HCT116 (cell line): ENCODE measurements at places on chromosomes 11 and 22.
A peak's percentile ranks its signal among the peaks of the same experiment; 100 is the strongest.

DNA sequence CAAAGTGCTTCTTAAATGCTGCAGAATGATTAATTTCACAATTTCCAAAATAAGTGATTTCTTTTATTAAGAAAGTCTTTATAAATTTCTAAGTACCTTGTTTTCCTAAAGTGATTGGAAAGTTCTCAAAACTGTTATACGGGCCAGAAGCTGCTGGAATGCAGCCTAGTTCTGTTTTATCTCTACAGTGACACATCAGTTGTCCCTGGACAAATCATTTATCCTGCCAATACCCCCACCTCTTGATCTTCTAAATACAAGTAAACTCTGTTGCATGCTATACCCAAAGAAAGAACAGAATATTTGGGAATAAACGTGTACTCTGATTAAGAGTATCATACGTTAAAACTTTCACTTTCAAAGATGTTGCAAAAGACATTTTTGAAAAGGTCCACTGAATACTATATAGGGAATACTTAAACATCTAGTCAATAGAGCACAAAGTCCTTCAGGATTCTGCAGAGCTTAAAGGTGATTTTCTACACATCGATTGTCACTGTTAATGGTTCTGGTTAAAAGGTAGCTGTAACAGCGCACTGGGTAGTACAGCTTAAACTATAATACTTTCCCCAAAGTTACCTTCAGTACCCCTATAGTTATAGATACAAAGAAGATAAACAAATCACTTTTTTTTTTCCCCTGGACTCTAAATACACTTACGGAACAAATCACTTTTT is 92.1 kb upstream of the APOA1 start:
- no peak for DNase-seq

DNA sequence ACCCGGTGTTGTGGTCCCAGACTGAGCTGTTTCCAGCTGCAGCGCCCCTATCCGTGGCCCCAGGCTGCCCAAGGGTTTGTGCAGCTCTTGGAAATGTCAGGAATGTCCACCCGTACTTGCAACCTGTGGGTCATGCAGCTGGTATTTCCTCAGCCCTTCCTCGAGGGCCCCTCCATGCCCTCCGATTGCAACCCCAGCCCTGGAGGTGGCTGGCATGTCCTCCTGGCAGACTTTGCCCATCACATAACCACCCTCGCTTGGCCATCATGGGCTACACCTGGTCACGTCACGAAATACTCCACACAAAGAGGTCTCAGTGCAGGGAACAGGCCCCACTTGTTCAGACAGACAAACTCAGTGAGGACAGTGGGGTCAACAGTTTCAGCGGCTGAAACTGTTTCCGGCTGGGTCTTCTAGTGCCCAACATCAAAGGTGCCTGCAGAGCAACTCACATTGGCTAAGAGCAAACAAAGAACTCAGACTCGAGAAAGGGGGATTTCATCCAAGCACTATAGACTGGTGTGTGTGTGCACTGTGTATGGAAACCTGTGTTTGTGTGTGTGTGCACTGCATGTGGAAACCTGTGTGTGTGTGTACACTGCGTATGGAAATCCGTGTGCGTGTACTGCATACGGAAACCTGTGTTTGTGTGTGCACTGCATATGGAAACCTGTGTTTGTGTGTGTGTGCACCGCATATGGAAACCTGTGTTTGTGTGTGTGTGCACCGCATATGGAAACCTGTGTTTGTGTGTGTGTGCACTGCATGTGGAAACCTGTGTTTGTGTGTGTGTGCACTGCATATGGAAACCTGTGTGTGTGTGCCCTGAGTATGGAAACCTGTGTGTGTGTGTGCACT is 72.8 kb upstream of the CCND1 start:
- DNase-seq = no peak

DNA sequence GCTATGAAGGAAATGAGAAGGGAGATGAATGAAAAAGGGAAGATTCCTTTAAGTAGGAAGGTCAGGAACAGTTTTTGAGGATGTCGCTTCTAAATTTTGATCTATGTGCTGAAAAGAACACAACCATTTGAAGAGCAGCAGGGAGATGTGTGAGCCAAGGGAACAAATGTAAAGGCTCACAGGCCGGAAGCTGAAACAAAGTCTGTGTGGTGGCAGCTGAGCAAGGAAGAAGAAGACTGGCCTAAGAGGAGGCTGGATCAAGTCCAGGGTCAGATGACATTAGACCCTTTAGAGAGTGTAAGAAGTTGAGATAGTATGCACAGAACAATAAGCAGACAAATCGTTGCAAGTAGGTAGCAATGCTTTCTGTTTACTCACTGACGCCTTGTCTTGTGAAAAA is 1631.4 kb upstream of the TENM4 start:
- no peak for DNase-seq

DNA sequence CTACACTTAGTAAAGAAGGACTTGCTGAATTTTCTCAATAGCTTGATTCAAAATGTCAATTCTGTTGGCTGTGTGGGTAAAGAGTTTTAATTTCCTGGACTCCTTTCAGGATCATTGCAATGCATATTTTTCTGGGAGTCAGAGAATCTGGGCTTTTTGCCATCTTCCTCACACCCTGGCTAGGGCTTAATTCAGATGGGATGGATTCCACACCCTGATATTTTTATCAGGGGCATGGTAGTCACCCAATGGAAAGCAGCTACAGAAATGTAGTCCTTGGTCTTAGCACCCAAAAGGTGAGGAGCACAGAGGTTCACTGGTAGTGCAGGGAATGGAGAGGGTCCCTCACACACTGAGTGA is 79.3 kb downstream of the SGSM3 start:
- no peak for DNase-seq

GRCh38 chr11:44969651-44970252 is 19.1 kb upstream of the TP53I11 start:
- DNase-seq = no peak

DNA sequence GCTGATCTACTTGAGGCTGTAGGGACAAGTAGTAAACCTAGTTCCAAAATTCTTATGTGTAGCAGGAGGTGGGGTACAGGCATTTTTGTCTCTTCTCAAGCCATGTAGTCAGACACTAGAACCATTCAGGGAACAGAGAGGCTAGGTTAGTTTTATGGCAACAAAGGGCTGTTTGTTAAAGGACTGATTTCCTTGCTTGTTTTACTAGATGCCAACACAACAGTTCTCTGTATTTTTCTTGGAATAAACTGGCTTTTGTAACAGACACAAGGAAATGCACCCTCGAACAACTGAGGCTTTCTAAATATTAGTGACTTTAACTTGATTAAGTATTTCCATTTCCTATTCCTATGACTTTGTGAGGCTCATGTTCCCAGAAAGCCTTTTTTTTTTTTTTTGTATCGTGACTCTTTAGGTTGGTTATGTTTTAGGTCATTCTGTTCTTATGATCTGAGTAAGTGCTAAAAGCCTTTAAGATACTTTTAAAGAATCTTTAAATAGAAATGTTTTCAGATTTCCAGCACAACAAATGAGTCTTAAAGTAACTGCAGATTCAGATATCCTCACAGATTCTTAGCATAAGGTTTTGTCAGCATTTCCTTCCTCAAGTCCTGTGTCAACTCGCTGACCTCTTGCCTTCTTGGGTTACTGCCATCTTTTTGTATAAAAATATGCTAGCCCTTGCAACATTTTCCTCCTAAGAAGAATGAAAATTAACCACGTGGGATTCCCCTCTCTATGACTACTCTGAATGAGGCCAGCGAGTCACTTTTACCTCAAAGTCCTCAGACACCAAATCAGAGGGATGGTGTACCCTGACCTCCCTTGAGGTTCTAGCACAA is 92.5 kb downstream of the CCDC83 start:
- DNase-seq = no peak

DNA sequence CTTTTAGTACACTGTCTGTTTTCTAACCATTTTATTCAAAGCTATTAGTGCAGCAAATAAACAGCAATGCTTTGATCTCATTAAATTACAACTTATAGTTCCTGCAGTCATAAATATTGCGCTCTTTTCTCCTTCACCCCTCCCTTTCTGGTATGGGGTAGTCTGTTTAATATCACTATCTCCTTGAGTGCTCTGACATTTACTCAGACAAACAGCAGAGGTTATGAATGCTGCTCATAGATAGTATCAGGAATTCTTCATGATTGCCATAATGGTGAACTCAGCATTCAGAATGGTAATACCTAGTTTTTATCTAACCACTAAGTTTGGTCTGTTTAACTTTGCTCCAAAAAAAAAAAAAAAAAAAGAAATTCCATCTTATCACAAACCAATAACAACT is 87.4 kb downstream of the EIF3M start:
- no peak for DNase-seq

GRCh38 chr11:70429724-70430521 is 31.6 kb downstream of the CTTN start:
- no peak for DNase-seq

GRCh38 chr11:103794262-103794661 is 242.2 kb upstream of the DDI1 start:
- DNase-seq = no peak

GRCh38 chr11:87926250-87926970 is 248.8 kb downstream of the RAB38 start:
- DNase-seq = peak; percentile 80

GRCh38 chr11:19422276-19422675 is 181.5 kb upstream of the E2F8 start:
- DNase-seq = no peak

- DNase-seq = peak; percentile 36
Measured at GRCh38 chr11:60265373-60266214, 14.9 kb upstream of the MS4A4A start.

- DNase-seq = no peak
Measured at GRCh38 chr22:49203091-49203858, 624.4 kb downstream of the BRD1 start.

DNA sequence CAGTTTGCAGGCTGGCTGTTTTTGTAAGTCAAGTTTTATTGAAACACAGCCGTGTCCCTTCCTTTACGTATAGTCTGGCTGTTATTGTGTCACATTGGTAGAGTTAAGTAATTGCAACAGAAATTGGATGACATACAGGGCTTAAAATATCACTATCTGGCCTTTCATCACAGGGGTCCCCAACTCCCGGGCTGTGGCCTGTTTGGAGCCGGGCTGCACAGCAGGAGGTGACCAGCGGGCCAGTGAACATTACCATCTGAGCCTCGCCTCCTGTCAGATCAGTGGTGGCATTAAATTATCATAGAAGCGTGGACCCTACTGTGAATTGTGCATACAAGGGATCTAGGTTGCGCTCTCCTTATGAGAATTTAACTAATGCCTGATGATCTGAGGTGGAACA is 31.7 kb downstream of the EXT2 start:
- no peak for DNase-seq

DNA sequence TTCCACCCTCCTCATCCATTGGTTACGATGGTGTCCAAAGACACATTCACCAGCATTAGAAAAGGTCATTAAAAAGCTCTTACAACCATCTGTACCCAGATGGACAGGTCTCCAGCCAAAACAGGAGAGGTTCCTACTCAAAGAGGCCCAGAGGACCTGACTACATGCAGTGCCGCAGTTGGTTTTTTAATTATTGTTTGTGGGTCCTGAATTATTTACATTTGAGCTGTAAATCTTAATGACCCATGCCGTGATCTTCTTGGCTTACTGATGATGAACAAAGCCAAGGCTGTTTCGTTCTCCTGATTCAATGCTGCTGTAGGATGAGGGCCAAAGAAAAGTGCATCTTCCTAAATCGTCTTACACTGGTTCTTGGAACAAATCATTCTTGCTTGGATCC is 83.7 kb downstream of the CADM1 start:
- DNase-seq = no peak

- no peak for DNase-seq
Measured at GRCh38 chr11:4025248-4025966, 69.2 kb upstream of the RRM1 start.

- no peak for DNase-seq
Measured at GRCh38 chr22:17978027-17978426, 46.3 kb downstream of the MICAL3 start.

DNA sequence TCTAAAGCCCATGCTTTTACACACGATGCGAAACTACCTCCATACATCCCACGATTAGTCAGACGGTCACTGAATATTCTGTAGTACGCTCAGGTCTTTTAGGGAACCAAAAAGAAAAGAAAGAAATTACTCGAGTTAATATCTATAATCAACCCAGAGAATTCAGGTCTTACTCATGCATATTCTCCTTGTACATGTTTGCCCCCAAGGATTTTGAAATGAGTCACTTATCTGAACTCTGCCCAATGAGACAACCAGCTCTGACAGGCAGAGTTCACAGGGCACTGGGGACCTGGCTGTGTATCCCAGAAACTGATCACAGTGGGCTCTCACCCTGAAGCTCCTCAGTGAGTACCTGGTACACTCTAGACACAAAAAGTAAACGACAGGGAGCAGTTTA is 29.2 kb downstream of the RASSF10 start:
- no peak for DNase-seq

- no peak for DNase-seq
Measured at GRCh38 chr11:24748261-24748660, 251.4 kb downstream of the LUZP2 start.

DNA sequence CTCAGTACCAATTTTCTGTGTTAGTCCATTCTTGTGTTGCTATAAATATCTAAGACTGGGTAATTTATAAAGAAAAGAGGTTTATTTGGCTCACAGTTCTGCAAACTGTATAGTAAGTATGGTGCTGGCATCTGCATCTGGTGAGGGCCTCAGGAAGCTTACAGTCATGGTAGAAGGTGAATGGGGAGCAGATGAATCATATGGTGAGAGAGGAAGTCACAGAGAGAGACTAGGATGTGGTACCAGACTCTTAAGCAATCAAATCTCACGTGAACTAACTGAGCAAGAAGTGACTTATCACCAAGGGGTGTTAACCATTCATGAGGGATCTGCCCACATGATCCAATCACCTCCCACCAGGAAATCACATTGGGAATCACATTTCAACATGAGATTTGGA is 60.8 kb upstream of the ZBED5 start:
- no peak for DNase-seq

- no peak for DNase-seq
Measured at GRCh38 chr11:116651737-116652237, 121.0 kb downstream of the BUD13 start.

GRCh38 chr11:9774109-9774508 is 110.2 kb downstream of the SWAP70 start:
- no peak for DNase-seq

DNA sequence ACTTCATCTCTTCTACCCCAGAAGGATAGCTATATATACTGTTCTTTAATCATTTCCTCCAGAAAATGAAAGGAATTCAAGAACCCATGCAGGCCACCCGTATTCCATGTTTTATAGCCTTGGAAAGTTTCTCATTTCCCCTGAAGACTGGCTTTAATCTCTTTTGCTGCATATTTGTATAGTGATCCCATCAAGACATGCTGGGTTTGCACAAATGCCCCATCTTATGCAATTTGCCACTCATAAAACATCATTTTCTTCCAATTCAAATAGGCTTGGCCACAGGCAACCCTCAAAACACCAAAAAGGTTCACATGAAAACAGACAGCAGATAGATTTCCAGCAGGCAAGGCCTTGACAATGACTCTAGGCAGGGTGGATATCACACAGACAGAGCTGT is 28.3 kb upstream of the APOA1 start:
- no peak for DNase-seq

DNA sequence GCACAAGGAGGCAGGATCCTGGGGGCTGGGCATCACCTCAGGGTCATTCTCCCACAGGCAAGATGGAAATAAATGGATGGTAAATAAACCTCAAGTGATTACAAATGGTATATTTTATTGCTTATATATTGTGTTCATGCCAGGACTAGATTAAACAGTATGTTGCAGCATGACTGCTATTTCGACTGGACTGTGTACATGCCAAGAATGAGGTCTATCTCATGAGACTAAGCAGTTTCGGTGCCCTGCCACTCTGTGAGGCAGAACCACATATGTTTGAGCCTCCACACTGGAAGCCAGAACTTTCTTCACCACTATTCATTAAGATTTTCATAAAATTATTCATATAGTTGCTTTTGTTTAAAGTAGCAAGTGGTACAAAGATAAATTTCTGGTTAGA is 140.2 kb downstream of the DDX10 start:
- DNase-seq = no peak
